Stimulated activated CD4-positive, alpha-beta T cell treated with anti-CD3 and anti-CD28 coated beads, Interleukin-12 subunit alpha, Interleukin-12 subunit beta, amount 100 ng/mL, for 48 hours (primary cell): ENCODE measurements at places on chromosomes 1 and 21.

DNA sequence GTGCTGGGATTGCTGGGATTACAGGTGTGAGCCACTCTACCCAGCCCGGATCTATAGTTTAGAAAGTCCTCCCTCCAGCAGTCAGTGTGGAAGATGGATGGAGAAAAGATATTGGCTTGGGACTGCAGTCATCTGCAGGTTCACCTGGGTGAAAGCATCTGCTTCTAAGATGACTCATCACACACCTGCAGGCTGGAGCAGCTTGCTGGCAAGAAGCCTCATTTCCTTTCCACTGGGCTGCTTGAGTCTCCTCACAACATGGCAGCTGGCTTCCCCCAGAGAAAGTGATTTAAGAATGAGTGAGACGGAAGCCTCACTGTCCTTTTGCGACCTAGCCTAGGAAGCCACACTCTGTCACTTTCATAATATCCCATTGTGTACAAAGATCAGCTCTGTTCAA is 50.0 kb downstream of the FOXO6 start:
- DNase-seq: no peak

DNA sequence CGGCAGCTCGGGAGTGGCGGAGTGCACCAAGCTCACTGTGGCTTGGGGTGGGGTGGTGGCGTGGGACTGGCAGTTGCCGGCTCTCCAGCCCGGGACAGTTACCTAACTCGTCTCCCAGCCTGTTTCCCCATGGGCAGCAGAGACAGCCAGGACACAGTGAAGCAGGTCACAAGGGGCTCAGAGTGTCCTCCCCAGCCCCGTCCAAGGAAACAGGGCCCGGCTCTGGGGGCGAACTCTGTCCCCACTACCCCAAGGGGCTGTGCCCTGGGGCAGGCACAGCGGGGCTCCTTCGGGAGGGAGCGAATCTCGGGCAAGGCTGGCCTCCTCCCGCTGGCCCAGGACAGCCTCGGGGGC is 759 bp downstream of the GPR157 start:
- DNase-seq: no peak

DNA sequence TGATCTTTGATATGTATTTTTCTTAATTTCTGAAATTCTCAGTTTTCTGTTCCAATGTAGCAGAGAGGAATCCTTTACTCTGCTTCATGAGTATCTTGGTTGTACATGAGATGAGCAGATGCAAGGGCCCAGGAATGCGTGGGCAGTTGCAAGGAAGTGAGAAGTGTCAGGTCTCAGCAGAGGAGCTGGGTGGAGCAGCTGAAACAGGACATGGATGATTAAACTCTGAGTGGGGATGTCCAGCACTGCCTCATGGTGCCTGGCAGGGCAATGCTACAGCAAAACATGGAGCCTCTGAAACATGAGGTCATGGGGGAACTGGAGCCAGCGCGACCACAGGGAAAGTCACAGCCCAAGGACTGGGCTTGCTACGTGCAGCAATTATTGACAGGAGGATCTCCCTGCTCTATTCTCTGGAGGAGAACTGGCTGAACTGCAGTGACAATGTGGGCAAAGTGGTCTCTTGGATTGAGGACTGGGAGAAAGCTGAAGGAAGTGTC is 48.4 kb downstream of the COLGALT2 start:
- DNase-seq: peak; percentile 37

DNA sequence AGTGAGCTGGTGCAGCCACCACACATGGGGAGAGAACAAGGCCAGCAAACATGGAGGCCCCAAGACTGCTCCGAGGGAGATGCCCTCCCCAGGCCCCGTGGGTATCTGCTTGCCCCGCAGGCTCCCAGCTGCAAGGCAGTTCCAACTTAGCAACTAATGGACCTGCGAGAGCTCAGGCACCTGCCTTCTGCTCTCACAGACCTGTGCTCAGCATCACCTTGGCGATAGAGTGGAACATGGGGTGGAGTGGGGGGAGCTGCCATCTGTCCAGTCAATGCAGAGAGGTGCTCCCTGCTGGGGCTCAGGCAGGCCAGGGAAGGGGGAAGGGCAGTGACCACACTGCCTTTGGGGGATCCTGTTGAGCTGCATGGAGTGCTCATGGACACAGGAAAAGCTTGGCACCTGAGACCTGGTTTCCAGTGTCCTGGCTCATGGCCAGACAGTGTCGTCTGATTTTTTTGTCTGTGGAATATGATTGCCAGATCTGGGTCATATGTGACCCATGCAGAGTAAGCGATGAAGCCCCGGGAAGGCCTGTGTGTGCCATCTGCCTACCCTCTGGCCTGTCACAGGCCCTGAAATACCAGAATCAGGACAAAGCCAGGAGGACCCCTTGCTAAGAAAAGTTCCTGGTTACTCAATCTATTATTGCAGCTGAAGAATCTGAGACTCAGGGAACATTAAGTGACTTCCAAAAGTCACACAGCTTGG is 39.9 kb upstream of the TENT5C start:
- no peak for DNase-seq

DNA sequence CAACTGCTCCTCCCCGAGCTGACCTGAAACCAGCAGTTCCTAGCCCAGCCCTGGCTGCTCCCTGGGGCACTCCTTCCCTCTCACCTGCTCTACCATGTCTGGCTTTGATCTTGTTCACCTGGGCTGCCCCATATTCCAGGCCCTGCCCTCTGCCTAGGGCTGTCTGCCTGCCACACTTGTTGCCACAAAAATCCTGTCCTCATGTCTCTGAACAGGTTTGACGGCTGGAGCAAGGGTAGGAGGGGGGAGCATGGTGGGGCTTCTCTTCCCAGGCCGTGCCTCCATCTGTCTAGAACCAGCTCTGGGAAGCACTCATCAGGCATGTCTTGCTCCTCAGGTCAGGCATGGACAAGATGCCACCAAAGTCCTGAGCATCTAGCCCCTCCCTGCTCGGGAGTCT is 44.3 kb upstream of the WNT2B start:
- no peak for DNase-seq

- DNase-seq: no peak
Observed at GRCh38 chr1:7648761-7649384, 122.2 kb upstream of the VAMP3 start.

DNA sequence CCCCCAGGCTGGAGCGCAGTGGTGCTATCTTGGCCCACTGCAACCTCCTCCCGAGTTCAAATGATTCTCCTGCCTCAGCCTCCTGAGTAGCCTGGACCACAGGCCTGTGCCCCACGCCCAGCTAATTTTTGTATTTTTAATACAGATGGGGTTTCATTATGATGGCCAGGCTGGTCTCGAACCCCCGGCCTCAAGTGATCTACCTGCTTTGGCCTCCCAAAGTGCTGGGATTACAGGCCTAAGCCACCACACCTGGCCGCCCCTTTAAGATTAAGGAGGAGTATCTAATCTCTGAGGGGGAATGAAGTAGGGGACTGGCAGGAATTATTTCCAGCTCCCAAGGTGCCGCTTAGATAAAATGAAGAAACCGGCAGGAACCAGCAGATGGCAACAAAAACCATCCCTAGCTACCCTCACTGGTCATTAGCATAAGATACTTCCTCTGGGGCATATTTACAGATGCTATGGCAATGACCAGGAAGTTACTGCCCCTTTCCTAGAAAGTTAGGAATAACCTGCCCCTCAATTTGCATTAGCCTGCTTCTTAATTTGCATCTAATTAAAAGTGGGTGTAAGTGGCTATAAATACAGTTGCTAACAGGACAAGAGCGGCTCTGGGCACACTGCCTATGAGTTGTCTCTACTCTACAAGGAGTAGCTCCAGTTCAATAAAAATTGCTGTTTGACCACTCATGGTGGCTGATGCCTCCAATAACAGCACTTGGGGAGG is 7.1 kb upstream of the NSUN4 start:
- no peak for DNase-seq

DNA sequence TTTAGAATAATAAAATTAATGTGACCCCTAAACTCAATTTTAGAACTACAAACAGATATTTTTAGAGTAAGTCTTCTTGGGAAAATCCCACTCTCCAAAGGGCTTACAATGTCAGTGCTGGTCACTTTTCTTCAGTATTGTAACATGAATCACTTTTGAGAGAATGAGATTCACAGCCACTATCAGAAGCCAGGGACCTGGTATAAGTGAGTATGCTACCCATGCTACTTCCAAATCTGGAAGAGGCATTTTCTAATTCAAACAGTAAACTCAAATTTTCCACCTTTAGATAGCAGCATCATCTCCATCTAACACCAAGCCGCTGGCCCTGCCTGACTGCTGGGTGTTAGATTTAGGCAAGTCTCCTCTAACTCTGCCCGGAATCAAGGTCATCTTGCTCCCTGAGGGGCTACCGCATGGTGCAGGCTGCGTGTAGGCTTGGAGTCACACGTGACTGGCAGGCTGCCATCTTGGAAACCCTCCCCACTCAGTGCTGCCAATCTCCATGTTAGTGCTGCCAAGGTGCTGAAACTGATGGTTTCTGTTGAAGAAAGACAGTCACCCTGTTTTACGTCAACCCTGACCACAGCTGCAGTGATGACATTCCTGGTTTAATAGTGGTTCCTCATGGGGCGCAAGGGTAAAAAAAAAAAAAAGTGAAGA is 882.9 kb upstream of the B3GALT2 start:
- no peak for DNase-seq

- DNase-seq: no peak
Observed at GRCh38 chr1:41807390-41807789, 111.3 kb downstream of the HIVEP3 start.

GRCh38 chr1:55071477-55071876 is 32.1 kb downstream of the PCSK9 start:
- no peak for DNase-seq

GRCh38 chr1:221631556-221631955 is 110.3 kb downstream of the DUSP10 start:
- DNase-seq: no peak

- DNase-seq: no peak
Observed at GRCh38 chr1:85570446-85571180, 9.9 kb upstream of the CCN1 start.

- no peak for DNase-seq
Observed at GRCh38 chr1:64878931-64879611, 87.3 kb downstream of the JAK1 start.

- no peak for DNase-seq
Observed at GRCh38 chr1:61636376-61636775, 88.6 kb downstream of the TM2D1 start.

- DNase-seq: no peak
Observed at GRCh38 chr21:26834181-26834905, 10.9 kb downstream of the ADAMTS1 start.
